ENCODE measurements at places on chromosomes 1 and 21. TPM values are rescaled to one million over a fixed set of nuclear protein-coding genes. Genes with fewer than 3 reads are reported as not detected.

Gene MTARC1
- 11.5 TPM for total RNA-seq

Gene NPPA
- total RNA-seq, result not detected

DNA sequence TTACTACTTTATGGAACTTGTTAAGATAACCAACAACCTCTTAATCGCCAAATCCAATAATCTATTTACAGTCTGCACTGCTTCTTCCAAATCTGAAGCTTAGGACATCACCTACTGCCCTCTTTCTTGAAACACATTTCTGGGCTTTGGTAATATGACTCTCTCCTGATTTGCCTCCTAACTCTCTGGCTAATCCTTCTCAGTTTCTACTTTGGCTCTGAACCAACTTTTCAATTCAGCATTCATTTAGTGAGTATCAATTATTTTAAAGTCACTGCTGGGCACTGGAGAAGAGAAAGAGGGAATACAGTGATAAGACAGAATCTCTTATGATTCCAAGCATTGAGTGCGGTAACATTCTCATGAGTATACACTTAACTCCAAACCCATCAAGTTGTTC, 275.0 kb downstream of the AKT3 start:
- H3K27me3 ChIP-seq, result no peaks in the 10 kb centered on the region
- no peaks in the 10 kb centered on the region for H3K4me1 ChIP-seq
- H3K27ac ChIP-seq, result no peak overlapping the region
- no peak for DNase-seq
- no peak overlapping the region for H3K4me3 ChIP-seq

DNA sequence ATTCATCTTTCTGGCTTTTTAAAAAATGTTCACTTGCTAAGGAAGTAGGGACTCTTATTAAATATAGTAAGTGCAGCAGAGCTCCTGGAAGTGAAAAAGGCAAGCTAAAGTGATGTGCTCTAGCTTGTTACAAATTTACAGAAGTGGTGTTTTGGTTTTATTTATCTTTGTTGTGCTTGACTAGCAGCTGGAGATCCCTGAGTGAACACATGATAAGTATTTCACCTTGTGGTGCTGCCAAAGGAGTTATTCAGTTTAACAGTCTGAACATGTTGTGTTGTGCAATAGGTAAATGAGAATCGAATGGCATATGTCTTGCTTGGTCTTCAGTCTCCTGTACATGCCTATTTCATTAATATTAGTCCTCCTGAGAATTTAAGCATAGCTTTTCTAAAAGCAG, 315.7 kb downstream of the TPR start:
- no peaks in the 10 kb centered on the region for H3K4me1 ChIP-seq
- DNase-seq, result no peak
- no peak overlapping the region for H3K4me3 ChIP-seq
- H3K36me3 ChIP-seq, result no peaks in the 10 kb centered on the region
- no peak overlapping the region for H3K27ac ChIP-seq

GRCh38 chr1:157691285-157691920, 9.2 kb downstream of the FCRL3 start:
- no peak overlapping the region for H3K27ac ChIP-seq
- no peaks in the 10 kb centered on the region for H3K36me3 ChIP-seq
- peak; percentile 44 for DNase-seq
- no peak overlapping the region for H3K4me3 ChIP-seq

- no peaks in the 10 kb centered on the region for H3K4me1 ChIP-seq
- H3K27ac ChIP-seq, result no peak overlapping the region
- no peaks in the 10 kb centered on the region for H3K27me3 ChIP-seq
- no peak overlapping the region for H3K4me3 ChIP-seq
- DNase-seq, result no peak
Measured at GRCh38 chr1:163442895-163443294, 121.1 kb downstream of the NUF2 start.

- no peak overlapping the region for H3K27ac ChIP-seq
- DNase-seq, result no peak
- no peaks in the 10 kb centered on the region for H3K27me3 ChIP-seq
- H3K36me3 ChIP-seq, result no peaks in the 10 kb centered on the region
- no peak overlapping the region for H3K4me3 ChIP-seq
Measured at GRCh38 chr1:222829868-222830267, 15.0 kb downstream of the DISP1 start.

GRCh38 chr1:66492424-66492823, 41.5 kb upstream of the SGIP1 start:
- no peaks in the 10 kb centered on the region for H3K27me3 ChIP-seq
- DNase-seq, result no peak
- no peak overlapping the region for H3K4me3 ChIP-seq
- no peaks in the 10 kb centered on the region for H3K36me3 ChIP-seq
- H3K27ac ChIP-seq, result no peak overlapping the region

DNA sequence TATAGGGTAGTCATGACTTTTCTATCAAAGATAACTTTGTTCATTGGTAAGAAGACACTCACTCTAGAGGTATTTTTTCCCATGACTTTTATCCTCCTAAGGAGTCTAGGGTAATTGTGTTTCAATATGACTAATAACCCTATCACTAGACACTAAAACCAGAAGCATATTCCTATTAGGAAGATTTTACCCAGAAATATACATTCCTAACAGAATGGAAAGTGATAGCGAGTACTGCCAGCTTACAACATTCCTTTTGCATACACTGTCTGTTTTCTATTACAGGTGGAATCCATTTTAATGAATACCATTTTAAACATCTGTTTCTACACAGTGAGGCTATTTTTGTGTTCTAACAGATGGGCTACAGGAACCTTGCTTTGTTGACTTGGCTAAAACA, 31.4 kb upstream of the C1orf185 start:
- no peaks in the 10 kb centered on the region for H3K27me3 ChIP-seq
- no peak for DNase-seq
- no peaks in the 10 kb centered on the region for H3K4me1 ChIP-seq
- no peaks in the 10 kb centered on the region for H3K36me3 ChIP-seq

DNA sequence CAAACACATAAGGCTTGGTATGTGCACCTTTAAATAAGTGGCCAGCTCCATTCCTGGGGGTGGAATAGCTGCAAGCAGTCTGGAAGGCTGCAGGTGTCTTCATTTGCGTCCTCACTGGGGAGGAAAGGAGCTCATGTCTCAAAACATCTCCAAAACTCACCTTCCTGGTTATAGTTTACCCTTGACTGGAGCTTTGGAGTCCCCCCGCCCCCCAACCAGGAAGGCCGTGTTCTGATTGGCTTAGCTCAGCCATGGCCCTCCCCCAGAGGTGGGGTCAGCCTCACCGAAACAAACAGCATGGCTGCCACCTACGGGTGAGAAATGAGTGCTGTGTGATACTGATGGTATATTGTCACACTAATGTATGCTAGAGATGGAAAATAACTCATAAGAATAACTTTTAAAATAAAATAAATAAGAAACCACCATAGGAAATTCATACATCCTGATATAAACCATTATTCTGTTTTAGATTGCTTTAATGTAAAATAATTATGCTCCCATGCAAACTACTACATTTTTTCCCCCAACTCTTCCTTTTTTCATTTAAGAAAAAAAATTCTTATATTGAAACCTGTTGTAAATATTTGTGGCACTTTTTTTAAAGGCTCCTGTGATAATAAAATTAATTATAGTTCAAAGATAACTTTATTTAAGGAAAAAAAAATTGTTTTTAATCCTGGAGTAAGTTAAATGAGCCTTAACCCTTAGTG, 90.8 kb downstream of the ZP4 start:
- H3K4me3 ChIP-seq, result no peak overlapping the region
- no peak overlapping the region for H3K27ac ChIP-seq
- DNase-seq, result peak; percentile 47
- H3K27me3 ChIP-seq, result no peaks in the 10 kb centered on the region
- no peaks in the 10 kb centered on the region for H3K4me1 ChIP-seq
- no peaks in the 10 kb centered on the region for H3K36me3 ChIP-seq

DNA sequence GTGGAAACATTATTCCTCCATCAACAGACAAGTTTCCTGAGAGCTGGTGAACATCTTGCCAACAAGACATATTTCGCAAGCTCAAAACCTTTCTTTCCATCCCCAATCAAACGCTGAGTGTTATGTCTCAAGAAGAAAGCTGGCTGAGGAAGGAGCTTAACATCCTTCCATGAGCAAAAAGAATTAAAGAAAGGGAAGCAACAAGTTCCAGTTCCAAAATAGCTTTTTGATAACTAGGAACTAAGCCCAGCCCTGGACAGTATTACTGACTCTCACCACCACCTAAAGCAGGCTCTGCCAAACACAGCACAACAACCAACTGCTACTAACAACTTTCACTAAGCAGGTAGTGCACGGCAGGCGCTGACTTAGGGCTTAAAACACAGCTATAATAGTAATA, 50.2 kb downstream of the CAPZB start:
- H3K27ac ChIP-seq, result peak overlapping the region; percentile 56
- H3K27me3 ChIP-seq, result no peaks in the 10 kb centered on the region
- no peak overlapping the region for H3K4me3 ChIP-seq
- no peaks in the 10 kb centered on the region for H3K36me3 ChIP-seq

GRCh38 chr1:45340816-45341466, 701 bp upstream of the MUTYH start:
- H3K4me3 ChIP-seq, result peak overlapping the region; percentile 67
- no peak overlapping the region for H3K27ac ChIP-seq
- peaks cover 21% of the 10 kb centered on the region for H3K4me1 ChIP-seq
- no peaks in the 10 kb centered on the region for H3K27me3 ChIP-seq
- DNase-seq, result no peak

DNA sequence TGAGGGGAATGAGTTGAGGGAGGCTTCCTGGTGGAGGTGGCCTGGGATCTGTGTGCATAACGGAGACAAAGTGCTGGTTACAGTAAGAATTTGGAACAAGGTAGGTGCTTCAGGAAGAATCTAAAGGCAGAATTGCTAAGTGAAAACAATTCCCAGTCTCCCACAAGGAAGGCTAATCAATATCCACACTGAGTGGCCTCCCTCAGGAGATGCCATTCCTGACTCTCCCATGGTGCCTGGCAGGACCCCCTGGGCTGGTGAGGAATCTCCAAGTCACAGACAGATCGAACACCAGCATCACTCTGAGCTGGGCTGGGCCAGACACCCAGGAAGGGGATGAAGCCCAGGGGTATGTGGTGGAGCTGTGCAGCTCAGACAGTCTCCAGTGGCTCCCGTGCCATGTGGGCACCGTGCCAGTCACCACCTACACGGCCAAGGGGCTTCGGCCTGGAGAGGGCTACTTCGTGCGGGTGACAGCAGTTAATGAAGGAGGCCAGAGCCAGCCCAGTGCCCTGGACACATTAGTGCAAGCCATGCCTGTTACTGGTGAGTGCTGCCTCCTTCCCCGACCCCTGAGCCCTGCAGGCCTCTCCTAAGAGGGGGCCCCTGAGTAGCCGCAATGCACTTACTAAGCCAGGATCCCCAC, 30.7 kb downstream of the IGFN1 start:
- H3K4me3 ChIP-seq, result no peak overlapping the region
- H3K4me1 ChIP-seq, result no peaks in the 10 kb centered on the region
- no peaks in the 10 kb centered on the region for H3K27me3 ChIP-seq
- H3K36me3 ChIP-seq, result no peaks in the 10 kb centered on the region
- no peak for DNase-seq

- no peaks in the 10 kb centered on the region for H3K27me3 ChIP-seq
- H3K36me3 ChIP-seq, result peaks cover 9% of the 10 kb centered on the region
- no peak overlapping the region for H3K27ac ChIP-seq
Measured at GRCh38 chr1:37704966-37705365, 12.7 kb downstream of the CDCA8 start.

GRCh38 chr1:192952646-192953045, 106.5 kb downstream of the UCHL5 start:
- DNase-seq, result no peak
- H3K27me3 ChIP-seq, result no peaks in the 10 kb centered on the region
- H3K27ac ChIP-seq, result no peak overlapping the region
- no peaks in the 10 kb centered on the region for H3K36me3 ChIP-seq
- peaks cover 7% of the 10 kb centered on the region for H3K4me1 ChIP-seq

DNA sequence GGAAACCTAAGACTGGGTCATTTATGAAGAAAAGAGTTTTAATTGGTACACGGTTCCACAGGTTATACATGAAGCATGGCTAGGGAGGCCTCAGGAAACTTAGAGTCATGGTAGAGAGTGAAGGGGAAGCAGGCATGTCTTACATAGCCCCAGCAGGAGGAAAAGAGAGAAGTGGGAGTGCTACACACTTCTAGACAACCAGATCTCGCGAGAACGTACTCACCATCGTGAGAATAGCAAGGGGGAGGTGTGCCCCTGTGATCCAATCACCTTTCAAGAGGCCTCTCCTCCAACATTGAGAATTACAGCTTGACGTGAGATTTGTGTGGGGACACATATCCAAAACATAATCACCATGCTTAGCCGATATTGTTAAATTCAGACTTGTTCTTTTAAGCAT, 62.8 kb downstream of the DYRK1A start:
- H3K4me3 ChIP-seq, result no peak overlapping the region
- H3K36me3 ChIP-seq, result peaks cover 13% of the 10 kb centered on the region
- peaks cover 6% of the 10 kb centered on the region for H3K4me1 ChIP-seq

DNA sequence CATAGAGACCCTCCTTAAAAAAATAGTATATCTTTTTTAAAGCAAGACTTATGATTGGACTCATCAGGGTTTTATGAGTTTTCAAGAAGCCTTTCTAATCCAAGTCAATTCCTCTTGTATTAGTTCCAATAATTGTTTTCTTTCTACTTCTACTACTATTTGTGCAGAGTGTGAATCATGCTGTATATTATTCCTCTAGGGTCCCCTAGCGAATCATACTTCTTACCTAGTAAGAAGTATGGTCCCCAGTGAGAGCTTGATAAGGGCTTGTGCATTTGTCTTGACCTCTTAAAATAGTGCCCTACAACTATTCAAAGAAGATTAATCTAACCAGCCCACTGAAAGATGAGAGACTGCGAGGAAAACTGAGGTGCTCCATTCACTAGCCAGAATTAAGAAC, 715.7 kb upstream of the ZP4 start:
- H3K27ac ChIP-seq, result no peak overlapping the region
- DNase-seq, result no peak
- no peaks in the 10 kb centered on the region for H3K36me3 ChIP-seq

DNA sequence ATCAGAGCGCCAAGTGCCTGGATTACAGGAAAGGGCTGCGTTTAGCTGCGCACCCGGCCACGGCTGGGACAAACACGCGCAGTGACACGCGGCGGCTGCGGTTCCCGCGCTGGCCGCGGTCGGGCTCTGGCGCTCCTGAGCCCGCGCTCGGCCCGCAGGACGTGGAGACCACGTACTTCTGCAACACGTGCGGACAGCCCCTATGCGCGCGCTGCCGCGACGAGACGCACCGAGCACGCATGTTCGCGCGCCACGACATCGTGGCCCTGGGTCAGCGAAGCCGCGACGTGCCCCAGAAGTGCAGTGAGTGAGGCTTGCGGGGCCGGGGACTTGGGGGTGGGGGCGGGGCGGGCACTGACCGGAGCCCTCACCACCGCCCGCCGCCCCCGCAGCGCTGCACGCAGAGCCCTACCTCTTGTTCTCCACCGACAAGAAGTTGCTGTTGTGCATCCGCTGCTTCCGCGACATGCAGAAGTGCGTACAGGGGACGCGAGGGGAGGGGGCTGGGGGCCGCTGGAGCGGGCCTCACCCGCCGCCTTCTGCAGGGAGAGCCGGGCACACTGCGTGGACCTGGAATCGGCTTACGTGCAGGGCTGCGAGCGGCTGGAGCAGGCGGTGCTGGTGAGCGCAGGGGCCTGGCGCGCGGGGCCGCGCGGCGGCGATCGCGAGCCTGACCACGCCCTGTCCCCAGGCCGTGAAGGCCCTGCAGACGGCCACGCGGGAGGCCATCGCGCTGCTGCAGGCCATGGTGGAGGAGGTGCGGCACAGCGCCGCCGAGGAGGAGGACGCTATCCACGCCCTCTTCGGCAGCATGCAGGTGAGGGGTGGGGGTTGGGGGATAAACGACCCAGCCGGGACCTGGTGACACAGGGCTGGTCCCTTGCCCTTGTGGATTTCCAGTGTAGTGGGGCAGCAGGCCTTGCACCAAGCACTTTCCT, 3.1 kb downstream of the RNF207 start:
- DNase-seq, result peak; percentile 82
- H3K27ac ChIP-seq, result no peak overlapping the region
- H3K36me3 ChIP-seq, result no peaks in the 10 kb centered on the region
- H3K27me3 ChIP-seq, result peaks cover 49% of the 10 kb centered on the region
- peak overlapping the region; percentile 46 for H3K4me3 ChIP-seq
